ENCODE measurements at places on chromosomes 3 and 15.

DNA sequence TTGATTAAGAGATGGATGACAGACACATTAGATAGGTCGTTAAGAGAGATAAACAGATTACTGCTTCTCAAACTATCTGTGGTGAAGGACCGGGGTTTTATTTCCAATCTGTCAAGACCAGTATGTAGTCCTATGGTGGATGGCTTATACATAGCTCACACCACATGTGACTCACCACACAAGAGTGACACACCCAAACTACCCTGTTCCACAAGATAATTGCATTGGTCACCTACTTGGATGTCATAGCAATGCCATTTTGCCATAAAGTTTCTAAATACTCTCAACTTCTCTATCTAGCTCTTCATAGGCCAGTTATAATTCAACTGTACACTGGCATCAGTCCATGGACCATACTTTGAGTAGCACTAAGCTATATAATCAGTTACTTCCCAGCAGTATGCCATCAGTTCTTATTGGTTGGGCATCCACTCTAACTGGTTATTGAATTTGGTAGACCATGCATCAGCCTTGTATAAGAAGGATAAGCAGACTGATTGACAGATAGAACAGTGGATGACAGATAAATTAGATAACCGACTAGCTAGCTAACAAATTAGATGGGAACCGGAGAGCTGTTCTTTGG lies 11.6 kb downstream of the WWTR1 start:
- no peak for DNase-seq

DNA sequence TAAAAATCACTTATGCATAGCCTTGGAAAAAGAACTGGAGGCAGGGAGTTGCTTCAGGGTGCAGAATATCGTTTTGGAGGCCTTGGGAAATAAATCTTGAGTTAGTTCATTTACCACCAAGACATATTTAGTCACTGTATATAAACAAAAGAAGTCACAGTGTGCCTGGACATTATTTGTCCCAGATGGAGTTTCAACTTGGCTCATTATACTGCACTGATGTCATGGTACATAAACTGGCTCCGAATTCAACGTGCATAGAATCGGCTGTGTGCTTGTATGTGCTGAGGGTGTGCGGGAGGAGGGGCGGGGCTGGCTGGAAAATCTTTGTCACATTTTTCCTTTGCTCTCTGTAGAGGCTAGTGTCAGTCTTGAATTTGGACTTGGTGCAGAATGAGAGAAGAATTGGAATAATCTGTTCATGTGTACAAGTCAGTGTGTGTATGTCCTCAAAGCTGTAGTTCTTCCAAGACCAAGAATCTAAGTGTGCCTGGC lies 86.6 kb downstream of the FNDC3B start:
- DNase-seq = no peak

DNA sequence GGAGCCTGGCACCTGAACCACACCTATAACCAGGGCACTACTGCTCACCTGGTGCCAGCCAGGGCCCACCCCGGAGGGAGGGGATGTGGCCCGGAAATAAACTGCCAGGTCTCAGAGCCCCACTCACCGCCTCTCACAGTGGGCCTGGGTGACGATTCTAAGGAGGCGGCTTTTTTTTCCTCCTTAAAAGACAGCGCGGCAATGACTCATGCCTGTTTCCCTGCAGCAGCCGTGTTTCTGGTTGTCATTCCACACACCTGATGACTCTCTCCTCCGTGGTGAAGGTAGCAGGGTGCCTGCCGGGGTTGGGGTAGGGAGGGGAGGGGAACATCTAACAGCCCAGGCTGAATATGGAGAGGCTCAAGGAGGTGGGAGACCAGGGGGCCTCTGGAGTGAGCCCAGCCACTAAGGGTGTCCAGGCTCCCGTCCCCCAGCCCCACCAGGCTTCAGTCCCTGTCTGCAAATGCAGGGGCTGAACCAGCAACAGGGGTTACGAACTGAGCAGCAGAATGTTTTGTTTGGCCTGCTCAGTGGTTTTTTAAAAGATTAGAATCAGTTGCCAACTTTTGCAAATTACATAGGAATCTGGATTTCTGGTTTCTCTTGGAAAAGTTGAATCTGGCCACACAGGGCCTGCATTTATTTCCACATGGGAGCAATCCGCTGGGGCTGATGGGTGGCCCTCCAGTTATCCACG lies 127.3 kb upstream of the LINGO1 start:
- no peak for DNase-seq

GRCh38 chr3:142999881-143000280 lies 1.5 kb upstream of the U2SURP start:
- no peak for DNase-seq

DNA sequence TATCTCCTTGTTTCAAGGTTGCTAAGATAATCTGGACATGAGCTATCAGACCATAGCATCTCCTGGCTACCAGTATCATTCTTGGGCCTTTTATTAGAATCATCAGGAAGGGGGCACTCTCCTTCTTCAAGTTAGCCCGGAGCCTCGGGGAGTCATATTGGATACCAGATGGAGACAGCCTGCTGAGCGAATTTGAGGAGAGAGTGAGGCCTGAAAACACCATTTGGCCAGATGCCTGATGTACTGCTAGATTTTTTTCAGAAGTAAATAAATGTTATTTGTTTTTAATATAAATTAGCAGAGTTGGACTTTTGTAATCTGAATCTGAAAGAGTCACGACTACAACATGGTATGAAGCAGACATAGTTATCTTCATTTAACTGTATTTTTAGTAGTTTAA lies 848.6 kb downstream of the IGSF11 start:
- no peak for DNase-seq
